ENCODE measurements at places on chromosomes 7 and 10.

- DNase-seq, result no peak
Measured at GRCh38 chr7:7789551-7789988, 71.2 kb upstream of the RPA3 start.

- DNase-seq, result no peak
Measured at GRCh38 chr10:74924251-74924963, 98.0 kb downstream of the KAT6B start.

- DNase-seq, result no peak
Measured at GRCh38 chr7:126774077-126774476, 478.7 kb downstream of the GRM8 start.

DNA sequence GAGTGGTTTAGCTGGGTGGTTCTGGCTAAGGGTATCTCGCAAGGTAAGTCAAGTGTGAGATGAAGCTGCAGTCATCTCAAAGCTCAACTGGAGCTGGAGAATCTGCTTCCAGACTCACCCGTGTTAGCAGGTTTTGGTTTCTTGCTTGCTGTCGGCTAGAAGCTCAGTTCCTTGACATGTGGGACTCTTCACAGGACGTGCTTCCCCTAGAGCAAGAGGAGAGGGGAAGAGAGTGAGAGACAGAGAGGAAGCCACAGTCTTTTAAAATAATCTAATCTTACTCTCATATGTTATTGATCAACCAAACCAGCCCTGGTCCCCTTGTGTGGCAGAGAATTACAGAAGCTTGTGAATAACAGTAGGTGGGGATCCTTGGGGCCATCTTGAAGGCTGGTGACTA, 199.5 kb downstream of the REEP3 start:
- no peak for DNase-seq

All from stimulated activated CD8-positive, alpha-beta memory T cell treated with anti-CD3 and anti-CD28 coated beads, Interleukin-4, amount 100 ng/mL, for 1 hour (primary cell).